ENCODE measurements at places on chromosomes 1 and 21. TPM values are rescaled to one million over a fixed set of nuclear protein-coding genes. Genes with fewer than 3 reads are reported as not detected.

OR2T29 gene
- not detected for total RNA-seq

SMYD2 gene
- 193 TPM for total RNA-seq

LRRN2 gene
- 0.38 TPM for total RNA-seq

SMIM1 gene
- total RNA-seq: 0.51 TPM

SPSB1 gene
- 68.9 TPM for total RNA-seq

TMEM269 gene
- under 0.01 TPM for total RNA-seq

TRIM58 gene
- total RNA-seq: 0.25 TPM

EPHA2 gene
- total RNA-seq: 112 TPM

PTGFRN gene
- 238 TPM for total RNA-seq

TACSTD2 gene
- total RNA-seq: 5.1 TPM

ERICH3 gene
- not detected for total RNA-seq

CNN3 gene
- total RNA-seq: 498 TPM

KRTAP13-2 gene
- total RNA-seq: not detected

OLIG2 gene
- not detected for total RNA-seq

KCNE2 gene
- not detected for total RNA-seq

C1orf52 gene
- total RNA-seq: 16.2 TPM

TRIM46 gene
- 1.8 TPM for total RNA-seq

SDC3 gene
- 58.0 TPM for total RNA-seq

TATDN3 gene
- total RNA-seq: 8.6 TPM

AMY2B gene
- total RNA-seq: 0.90 TPM

HSPB7 gene
- not detected for total RNA-seq

CFHR3 gene
- total RNA-seq: not detected

B3GALT5 gene
- not detected for total RNA-seq

LRRC40 gene
- 17.7 TPM for total RNA-seq

FMO2 gene
- not detected for total RNA-seq

CFHR5 gene
- not detected for total RNA-seq

DEPDC1 gene
- total RNA-seq: 4.6 TPM

MMEL1 gene
- 3.6 TPM for total RNA-seq

PRR9 gene
- total RNA-seq: not detected

ST6GALNAC5 gene
- total RNA-seq: not detected

RGS13 gene
- total RNA-seq: not detected

IRF6 gene
- total RNA-seq: 0.51 TPM

CAMK2N1 gene
- total RNA-seq: 0.76 TPM

LENEP gene
- total RNA-seq: 0.13 TPM

CFAP141 gene
- not detected for total RNA-seq

KISS1 gene
- 1.2 TPM for total RNA-seq

CELA2B gene
- total RNA-seq: not detected

SUSD4 gene
- under 0.01 TPM for total RNA-seq

OR6K3 gene
- total RNA-seq: not detected

Measured in dermis microvascular lymphatic vessel endothelial cell (primary cell).